Right cardiac atrium (tissue), 5 donors: ENCODE measurements at places on chromosomes 6 and 20.

- DNase-seq = no peak
Measured at GRCh38 chr20:23257848-23258746, 92.5 kb upstream of the NXT1 start.

DNA sequence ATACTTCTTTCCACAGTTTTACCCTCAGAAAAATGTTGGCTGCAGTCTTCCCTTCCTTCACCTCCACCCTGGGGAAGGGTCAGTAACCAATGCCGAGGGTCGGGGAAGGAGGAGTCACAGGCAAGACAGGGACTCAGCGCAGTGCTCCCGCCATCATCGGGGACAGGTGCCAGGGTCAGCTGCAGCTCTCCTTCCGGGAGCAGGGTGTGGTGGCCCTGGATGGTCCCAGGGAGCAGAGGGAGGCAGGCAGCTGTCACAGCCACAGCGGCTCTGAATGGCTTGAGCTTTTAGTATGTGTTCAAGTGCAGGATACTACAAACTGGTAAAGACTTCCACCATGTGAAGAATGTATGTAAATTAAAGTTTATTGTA is 26.0 kb upstream of the PI16 start:
- DNase-seq = peak; percentile 75

GRCh38 chr6:38564301-38564700 is 75.4 kb downstream of the BTBD9 start:
- no peak for DNase-seq

DNA sequence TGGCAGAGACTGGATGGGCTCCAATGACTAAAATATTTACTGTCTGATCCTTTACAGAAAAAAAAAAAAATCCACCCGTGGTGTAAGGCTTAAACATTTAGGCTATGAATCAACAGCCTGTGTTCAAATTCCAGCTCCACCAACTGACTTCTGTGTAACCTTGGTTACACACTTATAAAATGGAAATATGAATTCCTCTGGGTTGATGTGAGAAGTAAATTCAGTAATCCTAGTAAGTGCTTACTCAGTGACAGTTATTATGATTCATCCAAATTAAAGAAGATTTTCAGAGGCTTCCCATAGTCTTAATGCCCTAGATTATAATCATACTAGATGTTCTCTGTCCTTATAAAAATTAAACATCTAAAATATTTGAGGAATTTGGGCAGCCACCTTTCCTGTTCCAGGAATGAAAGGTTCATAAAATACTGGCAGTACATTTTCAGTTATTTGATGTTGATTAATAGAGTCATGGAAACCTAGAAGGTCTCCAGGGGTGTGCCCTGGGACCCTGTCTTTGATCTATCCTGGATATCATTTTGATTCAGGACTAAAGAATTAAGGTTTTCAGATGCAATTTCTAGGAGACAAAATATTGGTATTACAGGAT is 180.3 kb upstream of the ZNF217 start:
- no peak for DNase-seq

GRCh38 chr6:148289153-148289552 is 53.5 kb upstream of the SASH1 start:
- DNase-seq = no peak

DNA sequence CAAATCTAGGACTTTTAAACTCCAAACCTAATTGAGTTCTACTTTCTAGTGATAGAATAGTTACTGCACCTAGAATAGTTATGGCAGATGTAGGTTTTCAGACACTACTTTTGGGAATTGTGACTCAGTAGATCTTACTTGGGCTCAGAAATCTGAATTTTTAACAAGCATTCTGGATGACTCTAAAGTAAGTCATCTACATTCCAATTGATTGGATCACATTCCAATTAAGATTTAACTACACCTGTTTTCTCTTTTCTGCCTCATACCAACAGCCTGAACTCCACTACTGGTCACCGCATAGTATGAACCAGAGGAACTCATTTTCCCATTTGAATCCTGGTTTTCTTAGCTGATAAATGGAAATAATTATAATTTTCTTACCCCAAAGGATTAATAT is 49.5 kb upstream of the TFAP2D start:
- DNase-seq = no peak

DNA sequence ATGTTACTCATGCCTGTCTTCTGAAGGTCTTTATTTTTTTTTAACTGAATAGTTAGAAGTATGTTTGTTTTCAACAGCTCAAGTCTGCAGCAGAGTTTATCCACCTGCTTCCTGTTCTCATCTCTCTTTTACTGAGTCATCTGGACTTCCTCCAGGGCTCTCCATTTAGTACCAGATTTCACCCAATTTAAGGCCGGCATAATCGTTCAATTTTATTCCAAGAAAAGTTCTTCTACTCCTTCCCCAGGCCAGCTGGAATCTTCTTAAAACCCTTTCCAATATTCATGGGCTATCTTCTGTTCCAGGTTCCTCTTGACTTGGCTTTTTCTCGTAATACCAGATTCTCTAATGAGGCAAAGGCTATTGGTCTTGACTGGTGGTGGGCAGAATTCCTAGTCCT is 79.0 kb upstream of the LAMA2 start:
- DNase-seq = peak; percentile 26

- no peak for DNase-seq
Measured at GRCh38 chr6:66740346-66740745, 1033.3 kb upstream of the EYS start.

- no peak for DNase-seq
Measured at GRCh38 chr6:140018588-140018987, 644.1 kb upstream of the CITED2 start.

- no peak for DNase-seq
Measured at GRCh38 chr6:90978046-90978445, 391.2 kb upstream of the MAP3K7 start.

DNA sequence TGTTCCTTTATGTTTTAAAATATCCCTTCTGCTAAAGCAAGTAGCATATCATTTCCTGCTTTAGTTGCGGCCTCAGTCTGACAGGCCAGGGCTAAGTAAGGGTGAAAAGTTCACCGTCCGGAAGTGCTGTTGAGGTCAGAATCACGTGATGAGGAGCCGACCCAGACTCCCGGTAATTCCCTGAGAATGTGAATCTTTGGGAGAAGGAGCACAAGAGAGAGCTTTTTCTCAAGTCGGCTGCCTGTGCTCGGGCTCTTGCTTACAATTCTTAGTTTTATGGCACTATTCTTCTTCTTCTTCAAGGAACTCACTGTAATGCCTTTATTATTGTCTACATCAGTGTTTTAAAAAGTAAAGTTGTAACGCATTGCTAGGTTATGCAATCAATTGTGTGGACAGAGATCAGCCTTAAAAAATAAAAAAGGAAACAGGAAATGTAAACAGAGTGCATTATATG is 309.3 kb downstream of the PRL start:
- DNase-seq = peak; percentile 84

DNA sequence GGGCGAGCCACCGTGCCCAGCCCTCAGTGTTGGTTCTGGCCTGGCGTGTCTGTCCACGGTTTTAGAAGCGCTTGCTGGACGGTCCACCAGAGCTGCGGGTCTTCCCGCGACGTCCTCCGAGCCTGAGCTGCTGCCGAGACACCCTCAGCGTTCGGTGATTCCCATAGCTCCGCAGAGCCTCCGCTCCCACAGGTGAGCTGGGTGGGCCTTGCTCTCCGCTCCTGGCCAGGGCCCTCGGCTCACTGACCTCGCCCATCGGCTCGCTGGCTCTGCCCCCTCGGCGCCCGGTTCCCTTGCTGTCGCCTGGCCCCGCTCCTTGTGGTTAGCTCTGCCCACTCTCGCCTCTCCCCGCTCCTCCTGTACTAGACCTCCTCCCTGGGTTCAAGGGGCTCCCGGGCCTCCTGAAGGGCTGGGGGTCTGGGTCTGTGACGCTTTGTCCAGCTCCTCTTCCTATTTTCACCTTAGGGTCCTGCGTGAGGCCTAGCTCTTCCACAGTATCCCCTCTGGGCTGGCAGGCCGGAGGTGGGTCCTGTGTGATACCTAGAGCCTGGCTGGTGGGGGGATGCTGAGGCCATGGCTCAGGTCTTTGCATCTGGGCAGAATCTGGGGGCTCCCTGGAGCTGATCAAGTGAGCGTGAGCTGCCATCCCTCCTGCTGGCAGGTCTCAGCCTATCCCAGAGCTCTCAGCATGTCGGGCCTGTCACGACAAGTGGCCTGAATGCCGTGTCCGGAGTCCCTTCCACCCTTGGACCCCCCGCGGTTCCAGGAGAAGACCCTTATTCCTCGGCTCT is 5.0 kb upstream of the COX4I2 start:
- DNase-seq = no peak
